Stimulated activated CD8-positive, alpha-beta memory T cell treated with anti-CD3 and anti-CD28 coated beads, Interleukin-4, amount 100 ng/mL, for 4 hours (primary cell): ENCODE measurements at places on chromosomes 4 and X.

GRCh38 chr4:140790765-140791164, 34.6 kb upstream of the TBC1D9 start:
- no peak for DNase-seq

DNA sequence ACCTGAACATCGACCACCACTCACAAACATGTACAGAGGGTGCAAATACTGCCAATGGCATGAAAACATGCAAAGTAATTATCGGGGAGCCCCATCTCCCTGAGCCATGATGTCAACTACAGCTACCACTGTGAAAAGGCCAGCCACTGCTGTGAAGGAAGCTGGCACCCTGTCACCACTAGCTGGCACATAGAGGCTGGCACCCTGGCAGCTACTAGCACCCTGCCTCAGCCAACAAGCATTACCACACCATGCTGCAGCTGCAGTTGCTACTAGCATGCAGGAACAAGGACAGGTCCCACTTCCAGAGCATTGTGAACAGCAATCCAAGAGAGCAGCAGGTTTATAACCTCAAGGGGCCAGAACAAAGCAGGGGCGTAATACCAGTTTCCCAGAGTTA, 81.4 kb downstream of the PRR32 start:
- DNase-seq, result no peak

DNA sequence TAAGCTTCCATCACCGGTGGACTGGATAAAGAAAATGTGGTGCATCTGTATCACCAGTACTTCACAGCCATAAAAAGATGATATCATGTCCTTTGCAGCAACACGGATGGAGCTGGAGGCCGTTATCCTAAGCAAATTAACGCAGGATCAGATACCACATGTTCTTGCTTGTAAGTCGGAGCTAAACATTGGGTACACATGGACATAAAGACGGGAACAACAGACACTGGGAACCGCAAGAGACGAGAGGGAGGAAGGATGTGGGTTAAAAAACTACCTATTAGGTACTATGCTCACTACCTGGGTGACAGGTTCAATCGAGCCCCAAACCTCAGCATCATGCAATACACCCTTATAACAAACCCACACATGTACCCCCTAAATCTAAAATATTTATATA, 16.3 kb upstream of the IDS start:
- DNase-seq, result no peak

GRCh38 chr4:85555206-85555605, 80.3 kb downstream of the ARHGAP24 start:
- DNase-seq, result no peak

DNA sequence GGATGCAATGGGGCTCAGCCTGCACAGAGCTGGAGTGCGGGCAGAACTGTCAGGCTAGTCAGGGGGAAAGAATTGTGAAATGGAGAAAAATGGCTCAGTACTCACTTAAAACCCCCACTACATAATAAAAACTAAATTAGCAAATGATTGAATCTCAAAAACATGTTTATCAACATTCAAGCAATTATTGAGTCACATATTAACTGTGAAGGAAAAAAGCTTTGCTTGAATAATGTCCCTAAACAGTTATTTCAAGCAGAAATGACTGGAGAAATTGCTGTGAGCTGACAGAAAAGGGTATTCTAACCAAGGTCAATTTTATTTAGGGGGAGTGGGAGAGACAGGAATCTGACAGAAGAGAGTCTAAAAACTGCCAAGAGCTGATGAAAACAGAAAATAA, 37.4 kb downstream of the GPC3 start:
- no peak for DNase-seq

DNA sequence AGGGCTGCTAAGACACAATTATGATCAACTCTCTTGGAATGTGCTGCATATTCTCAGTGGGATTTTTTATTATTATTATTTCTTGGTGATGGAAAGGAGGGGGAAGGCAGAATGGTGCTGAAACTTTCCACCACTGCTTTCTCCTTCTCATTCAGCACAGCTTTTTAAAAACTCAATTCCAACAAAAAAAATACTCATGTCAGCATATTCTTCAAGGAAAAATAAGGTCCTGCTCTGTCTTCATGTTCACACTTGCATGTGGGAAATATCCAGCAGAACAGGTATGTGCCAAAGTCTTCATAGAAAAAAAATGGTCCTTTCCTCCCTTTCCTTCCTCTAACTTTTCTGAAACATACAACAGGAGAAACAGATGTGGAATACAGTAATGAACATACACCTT, 144.0 kb upstream of the ADAMTS3 start:
- no peak for DNase-seq

DNA sequence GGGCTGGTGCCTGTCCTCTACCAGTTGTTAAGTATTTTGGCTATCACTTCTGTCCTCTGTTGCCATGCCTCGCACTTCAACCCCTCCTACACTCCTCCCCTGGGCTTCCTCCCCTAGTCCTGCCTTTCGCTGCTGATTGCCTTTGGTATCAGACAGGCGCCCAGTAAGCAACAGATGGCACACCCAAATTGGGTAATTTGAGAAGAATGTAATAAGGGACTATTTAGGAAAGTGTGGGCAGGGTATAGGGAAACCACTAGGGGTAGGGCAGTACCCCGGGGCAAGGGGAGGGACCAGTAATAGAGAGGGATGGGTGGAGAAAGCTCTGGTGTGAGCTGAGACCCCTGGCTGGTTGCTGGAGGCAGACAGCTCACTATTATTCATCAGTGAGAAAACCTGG, 172.7 kb upstream of the USP9X start:
- no peak for DNase-seq

- DNase-seq, result no peak
Observed at GRCh38 chr4:22099896-22100295, 151.3 kb upstream of the KCNIP4 start.

GRCh38 chrX:19358521-19358920, 14.8 kb downstream of the PDHA1 start:
- no peak for DNase-seq

DNA sequence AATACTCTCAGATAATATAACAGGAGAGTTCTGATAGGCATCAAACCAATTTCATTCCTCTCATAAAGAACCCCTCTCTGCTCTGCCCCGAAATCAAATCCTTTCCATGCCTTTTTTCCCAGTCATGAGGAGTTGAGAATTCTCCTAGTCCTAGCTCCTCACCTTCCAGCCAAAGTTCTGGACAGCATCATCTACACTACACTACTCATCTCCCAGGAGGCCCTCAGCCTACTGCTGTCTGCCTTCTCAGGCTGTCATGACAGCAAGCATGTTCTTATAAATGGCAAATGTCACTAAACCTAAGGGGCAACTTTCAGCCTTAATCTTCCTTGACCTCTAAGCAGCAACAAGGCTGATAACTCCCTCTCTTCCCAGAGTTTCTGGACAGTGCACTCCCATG, 26.6 kb downstream of the MAPK10 start:
- DNase-seq, result no peak

GRCh38 chr4:74619931-74620702, 174.2 kb downstream of the BTC start:
- DNase-seq, result no peak

DNA sequence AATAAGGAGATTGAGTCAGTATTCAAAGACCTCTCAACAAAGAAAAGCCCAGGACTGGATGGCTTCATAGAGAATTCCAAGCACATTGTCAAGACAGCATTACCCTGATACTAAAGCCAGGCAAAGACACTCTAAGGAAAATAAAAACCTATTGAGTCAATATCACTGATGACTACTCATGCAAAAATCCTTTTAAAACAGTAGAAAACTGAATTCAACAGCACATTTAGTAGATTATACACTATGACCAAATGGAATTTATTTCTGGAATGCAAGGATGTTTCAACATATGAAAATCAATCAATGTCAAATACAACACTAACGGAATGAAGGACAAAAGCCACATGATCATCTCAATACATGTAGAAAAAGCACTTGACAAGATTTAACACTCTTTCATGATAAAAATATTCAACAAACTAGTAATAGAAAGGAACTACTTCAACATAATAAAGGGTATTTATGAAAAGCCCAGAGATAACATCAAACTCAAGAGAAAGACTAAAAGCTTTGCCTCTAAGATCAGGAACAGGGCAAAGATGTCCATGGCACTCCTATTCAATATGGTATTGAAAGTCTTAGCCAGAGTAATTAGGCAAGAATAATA, 633.3 kb downstream of the ANKRD50 start:
- no peak for DNase-seq

GRCh38 chr4:95551653-95552052, 2.9 kb upstream of the UNC5C start:
- DNase-seq, result no peak

DNA sequence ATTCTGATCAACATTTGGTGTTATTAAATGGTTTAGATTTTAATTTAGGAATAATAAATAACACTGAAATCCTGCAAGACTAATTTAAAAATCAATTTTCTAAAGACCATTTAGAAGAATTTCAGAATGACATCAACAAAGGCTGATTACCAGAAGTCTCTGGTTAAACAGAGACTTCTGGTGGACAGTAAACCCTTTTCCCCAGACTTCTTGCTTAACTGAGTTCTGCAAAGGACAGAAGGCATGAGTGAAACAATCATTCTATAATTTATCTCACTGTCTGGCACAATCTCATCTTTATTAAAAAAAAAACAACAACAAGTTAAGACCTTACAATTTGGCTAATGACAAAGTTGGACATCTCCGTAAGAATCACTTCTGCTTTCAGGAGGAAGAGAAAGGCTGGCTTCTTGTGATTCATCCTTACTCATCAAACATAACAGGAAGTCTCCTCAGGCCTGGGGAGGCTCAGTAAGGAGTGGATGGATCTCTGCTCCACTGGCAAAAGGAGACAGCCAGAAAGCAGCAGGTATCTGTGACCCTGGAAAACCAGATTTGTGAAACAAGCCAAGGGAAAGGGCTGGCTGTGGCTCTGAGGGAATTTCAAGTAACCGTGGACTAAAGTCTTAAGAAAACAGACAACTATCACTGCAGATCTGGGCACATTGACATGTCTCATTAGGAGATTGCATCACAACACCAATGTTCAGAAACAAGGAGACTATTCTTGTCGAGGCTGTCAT, 908 bp upstream of the TLR6 start:
- no peak for DNase-seq

DNA sequence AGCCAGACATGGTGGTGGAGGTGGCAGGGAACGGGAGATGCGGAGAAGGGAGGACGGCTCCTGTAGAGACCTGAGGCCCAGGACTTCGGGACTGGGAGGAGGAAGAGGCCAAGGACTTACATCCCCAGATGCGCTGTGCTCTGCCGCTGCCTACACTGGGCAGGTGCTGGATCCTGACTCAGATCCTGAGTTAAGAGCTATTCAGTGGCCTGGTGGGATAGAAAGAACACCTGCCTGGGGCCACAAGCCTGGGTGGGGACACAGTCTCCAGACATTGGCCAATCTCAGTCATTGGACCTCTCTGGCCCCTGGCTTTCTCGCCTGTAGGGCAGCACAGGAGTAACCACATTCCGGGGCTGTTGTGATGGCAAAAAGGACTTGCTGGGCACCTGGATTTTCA, 10.9 kb upstream of the MSX1 start:
- DNase-seq, result no peak

DNA sequence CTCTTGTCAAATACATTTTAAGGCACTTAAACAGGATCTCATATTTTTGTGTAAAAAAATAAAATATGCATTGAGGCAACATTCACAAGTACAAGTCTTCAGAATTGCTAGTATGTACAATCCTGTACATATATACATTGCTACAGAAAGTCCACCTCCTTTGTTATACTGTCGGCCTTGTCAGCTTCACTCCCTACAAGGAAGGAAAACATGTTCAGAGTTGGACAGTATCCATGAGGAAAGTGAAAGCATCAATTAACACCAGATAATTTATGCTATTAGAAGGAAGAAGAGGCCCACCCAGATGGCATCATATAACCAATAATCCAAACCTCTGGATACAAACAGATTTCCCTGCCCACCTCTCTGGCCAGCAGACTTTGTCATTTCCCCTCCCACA, 42.0 kb downstream of the REELD1 start:
- no peak for DNase-seq

DNA sequence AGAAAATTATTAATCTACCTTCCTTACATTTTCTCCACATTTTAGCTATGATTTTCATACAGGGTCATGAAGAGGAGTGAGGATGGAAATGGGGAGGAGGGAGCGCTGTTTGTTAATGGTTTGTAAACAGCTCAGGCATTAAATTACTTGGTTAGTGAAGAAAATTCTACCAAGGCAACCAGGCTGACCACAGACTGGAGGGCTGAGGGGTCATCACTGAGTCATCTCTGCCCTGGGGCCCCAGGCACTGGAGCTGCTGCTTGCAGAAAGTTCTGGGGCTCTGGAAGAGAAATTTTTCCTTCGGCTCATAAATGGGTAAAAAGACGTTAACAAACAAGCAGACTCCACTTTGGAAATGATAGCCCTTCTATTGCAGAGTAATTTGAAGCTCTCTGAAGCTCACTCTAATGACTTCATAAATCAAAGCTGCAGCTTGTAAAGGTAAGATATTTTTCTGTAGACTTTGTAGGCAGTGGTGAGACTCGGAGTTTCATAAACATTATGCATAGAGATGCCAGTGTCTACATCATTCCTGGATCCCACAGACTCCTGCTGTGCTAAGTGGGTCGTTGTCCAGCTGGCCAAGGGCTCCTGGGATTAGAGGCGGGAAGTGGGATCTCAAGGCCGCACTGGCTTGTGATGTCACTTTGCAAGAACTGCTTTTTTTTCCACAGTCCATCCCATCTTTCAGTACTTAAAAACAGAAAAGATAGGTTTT, 159.6 kb downstream of the PTTG2 start:
- no peak for DNase-seq

DNA sequence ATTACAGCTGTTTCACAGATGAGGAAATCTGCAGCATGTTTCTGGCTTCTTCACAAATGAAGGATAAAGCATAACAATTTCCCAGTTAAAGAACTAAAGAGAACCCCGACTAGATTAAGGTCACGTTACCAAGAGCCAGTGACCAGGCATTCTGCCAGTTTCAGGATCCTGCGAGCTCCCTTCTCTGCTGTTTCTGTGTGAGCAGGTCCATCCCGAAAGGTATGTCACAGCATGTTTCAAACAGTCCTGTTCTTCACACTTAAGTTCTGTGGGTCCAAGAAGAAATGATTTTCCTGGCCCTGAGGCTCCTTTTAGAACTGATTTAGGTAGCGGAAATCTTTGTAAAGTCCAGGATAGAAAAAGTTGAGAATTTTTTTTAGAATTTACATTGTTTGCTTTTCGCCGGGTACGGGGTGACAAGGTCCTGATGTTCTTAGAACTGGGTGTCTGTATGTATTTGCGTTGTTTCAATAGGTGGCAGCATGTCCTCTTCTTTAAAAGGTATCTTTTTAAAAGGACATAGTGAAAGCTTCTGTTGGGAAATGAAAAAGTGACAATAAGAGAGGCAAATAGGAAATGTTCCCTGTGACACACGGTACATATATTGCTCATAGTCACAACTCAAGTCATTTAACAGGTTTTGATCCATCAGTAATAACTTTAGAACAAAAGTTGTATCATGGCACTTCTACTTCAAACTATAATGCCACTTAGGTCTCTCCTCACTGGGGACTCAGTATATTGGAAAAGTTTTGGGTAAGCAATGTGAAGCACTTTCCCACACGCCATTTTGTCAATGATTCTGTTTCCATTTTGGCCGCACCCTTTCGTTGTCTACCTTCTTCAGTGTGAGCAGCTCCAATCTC, 18.4 kb downstream of the IL21 start:
- no peak for DNase-seq

- DNase-seq, result no peak
Observed at GRCh38 chr4:2277956-2278355, 16.0 kb upstream of the MXD4 start.

GRCh38 chr4:151862766-151863165, 102.0 kb upstream of the GATB start:
- no peak for DNase-seq
